ENCODE measurements at places on chromosomes 3 and 15. TPM values are rescaled to one million over a fixed set of nuclear protein-coding genes. Genes with fewer than 3 reads are reported as not detected.

Gene ENTPD3
- not detected for total RNA-seq

Gene GOLGA8J
- not detected for total RNA-seq

Gene SLC6A20
- 0.23 TPM for total RNA-seq

Gene XCR1
- total RNA-seq: 0.08 TPM

Gene IL5RA
- 1.4 TPM for total RNA-seq

Gene MEGF11
- total RNA-seq: 0.20 TPM

Gene GPR27
- total RNA-seq: 0.73 TPM

Gene FOXL2NB
- total RNA-seq: not detected

Gene NR2E3
- not detected for total RNA-seq

Gene STAC
- total RNA-seq: not detected

Gene AP3B2
- total RNA-seq: 0.23 TPM

Gene FILIP1L
- total RNA-seq: not detected

Gene LIPC
- 1.1 TPM for total RNA-seq

Gene CAMK2N2
- not detected for total RNA-seq

Gene MST1R
- 1.4 TPM for total RNA-seq

Gene PRR23B
- not detected for total RNA-seq

Gene KLHL6
- 54.1 TPM for total RNA-seq

Gene IQCF5
- total RNA-seq: not detected

Gene CHDH
- total RNA-seq: 2.3 TPM

Gene SERPINI2
- not detected for total RNA-seq

Gene SPTBN5
- 1.8 TPM for total RNA-seq

Gene USP3
- 130 TPM for total RNA-seq

Gene EDEM1
- 112 TPM for total RNA-seq

Gene MAGI1
- total RNA-seq: 0.26 TPM

Gene CACNA2D2
- total RNA-seq: 4.1 TPM

Gene ADPRH
- 3.6 TPM for total RNA-seq

Gene GABRB3
- 0.76 TPM for total RNA-seq

Gene PCLAF
- total RNA-seq: 1.6 TPM

Gene SLC12A1
- total RNA-seq: not detected

Gene TXNRD3
- total RNA-seq: 2.0 TPM

Data from T-cell (primary cell).